ENCODE measurements at places on chromosomes 16 and 17. TPM values are rescaled to one million over a fixed set of nuclear protein-coding genes. Genes with fewer than 3 reads are reported as not detected.

DNA sequence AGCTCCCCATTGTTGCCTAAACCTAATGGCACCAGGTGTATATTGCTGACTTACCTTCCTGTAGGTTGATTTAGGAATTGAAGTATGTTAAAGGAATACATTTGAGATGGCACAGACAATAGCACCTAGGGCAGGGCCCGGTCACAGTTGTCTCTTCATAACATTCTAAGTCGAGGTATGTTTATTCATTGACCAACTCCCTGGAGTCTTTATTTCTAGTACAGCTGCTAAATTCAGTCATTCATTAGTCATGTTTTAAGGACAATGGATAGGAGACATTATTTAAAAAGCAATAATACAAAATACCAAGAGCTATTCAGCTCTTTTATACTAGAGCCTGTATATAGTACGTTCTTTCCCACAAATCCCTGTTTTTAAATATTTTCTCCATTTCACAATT lies 369.5 kb upstream of the HSBP1 start:
- DNase-seq: no peak

Gene AGRP
- not detected for polyA plus RNA-seq

Gene ZACN
- polyA plus RNA-seq: 18.4 TPM

Gene RAP1GAP2
- polyA plus RNA-seq: 21.2 TPM

All from right renal cortex interstitium (tissue), 3 donors.